ENCODE measurements at places on chromosomes 12 and 14.

- no peak for DNase-seq
These were observed 141.0 kb downstream of the MSRB3 start for GRCh38 chr12:65419284-65420072.

DNA sequence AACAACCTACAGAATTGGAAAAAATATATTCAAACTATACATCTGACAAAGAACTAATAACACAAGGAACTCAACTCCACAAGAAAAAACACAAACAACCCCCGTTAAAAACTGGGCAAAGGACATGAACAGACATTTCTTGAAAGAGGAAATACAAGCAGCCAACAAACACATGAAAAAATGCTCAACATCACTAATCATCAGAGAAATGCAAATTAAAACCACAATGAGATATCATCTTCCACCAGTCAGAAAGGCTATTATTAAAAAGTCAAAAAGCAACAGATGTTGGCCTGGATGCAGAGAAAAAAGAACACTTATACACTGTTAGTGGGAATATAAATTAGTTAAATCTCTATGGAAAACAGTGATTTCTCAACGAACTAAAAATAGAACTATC lies 82.6 kb upstream of the CCDC91 start:
- DNase-seq, result no peak

- DNase-seq, result no peak
These were observed 306.6 kb downstream of the SLC6A15 start for GRCh38 chr12:84605983-84606382.

GRCh38 chr14:92895352-92895878 lies 27.5 kb upstream of the CHGA start:
- DNase-seq, result no peak

DNA sequence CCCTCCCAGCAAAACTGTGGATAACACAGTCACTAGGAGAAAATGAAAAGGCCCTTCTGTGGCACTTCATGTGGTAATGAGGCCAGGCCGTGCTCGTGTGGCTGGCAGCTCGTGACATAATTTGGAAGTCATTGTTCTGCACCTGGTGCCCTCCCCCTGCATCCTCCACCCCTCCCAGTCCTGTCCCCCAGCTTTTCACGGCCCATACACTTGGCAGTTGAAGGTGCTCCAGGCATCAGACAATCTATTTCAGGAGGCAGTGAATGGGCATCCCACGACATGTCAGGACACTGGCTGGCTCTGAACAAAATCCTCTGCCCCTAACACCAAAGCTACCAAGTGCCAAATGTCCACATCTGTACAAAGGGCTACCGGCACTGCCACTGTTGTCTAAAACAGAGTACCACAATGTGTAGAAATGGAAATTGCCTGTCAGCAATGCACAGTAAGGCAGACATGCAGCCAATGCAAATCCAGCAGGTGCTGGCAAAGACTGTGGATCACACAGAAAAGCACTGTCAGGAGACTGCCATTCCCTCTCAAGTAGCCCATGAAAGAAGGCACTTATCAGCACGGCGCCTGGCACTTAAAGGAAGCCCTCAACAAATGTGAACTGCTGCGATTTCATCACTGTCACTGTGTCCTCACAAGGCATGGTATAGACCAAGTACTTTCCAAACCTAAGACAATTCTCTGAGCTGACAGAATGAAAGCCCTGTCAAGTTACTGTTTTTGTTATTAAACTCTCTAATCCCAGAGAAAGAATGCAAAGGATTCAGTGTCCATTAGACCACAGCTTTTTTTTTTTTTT lies 39.1 kb downstream of the CORO1C start:
- DNase-seq, result no peak

DNA sequence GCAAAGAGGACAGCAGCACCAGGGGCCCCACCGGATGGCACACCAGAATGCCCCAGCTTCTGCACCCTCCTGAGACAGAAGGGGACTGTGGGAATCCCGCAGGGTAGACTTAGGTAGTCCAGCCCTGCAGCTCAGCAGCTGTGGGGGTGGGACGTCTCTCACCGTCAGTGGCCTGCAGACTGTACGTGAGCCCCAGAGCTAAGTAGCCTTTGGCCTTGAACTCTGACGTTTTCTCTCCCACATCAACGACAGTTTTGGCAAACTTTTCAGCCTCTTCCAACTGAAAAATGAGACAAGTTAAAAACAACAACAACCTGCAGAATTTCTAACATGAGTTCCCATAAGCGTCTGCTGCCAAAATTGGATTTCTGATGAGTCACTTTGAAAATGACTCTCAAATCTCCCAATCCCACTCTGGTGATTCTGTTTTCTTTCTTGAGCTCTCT lies 161.4 kb downstream of the TTC7B start:
- DNase-seq, result no peak

GRCh38 chr14:75084513-75084912 lies 15.1 kb downstream of the ZC2HC1C start:
- DNase-seq, result no peak

GRCh38 chr12:40586823-40587222 lies 105.4 kb upstream of the CNTN1 start:
- DNase-seq, result no peak

DNA sequence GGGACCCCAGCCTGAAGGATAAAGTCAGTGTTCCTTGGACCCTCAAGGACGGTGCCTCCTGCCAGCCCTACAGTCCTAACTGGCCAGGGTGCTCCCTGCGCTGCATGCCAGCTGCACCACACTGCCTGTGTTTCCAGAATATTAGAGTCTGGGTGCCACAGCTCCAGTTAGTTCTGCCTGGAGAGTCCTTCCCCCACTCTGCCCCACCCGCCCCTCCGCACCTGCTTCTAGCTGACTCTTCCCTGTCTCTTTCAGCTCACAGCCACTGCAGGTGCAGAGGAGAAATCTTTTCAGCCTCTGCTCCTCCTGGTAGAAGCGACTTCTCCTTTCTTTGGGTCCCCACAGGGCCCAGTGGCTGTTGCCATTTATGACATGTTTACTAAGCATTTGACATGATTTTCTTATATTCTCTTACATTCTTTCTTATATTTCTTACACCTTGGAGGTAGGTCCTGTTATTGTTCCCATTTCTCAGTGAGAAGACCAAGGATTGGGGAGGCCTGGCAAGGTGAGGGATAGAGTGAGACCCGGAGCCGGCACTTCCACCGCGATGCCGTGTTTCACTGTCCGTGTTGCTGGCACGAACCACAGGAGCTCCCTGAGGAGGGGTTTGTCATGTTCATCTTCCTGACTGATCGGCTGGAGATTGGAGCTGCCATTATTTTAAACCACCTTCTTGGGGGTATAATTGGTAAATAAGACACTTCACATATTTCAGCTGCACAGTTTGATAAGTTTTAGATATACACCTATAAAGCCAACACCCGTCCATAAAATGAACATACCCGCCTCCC lies 29.4 kb downstream of the SYNE3 start:
- DNase-seq, result no peak

- DNase-seq, result no peak
These were observed 86.1 kb downstream of the CACNA1C start for GRCh38 chr12:2138871-2139308.

DNA sequence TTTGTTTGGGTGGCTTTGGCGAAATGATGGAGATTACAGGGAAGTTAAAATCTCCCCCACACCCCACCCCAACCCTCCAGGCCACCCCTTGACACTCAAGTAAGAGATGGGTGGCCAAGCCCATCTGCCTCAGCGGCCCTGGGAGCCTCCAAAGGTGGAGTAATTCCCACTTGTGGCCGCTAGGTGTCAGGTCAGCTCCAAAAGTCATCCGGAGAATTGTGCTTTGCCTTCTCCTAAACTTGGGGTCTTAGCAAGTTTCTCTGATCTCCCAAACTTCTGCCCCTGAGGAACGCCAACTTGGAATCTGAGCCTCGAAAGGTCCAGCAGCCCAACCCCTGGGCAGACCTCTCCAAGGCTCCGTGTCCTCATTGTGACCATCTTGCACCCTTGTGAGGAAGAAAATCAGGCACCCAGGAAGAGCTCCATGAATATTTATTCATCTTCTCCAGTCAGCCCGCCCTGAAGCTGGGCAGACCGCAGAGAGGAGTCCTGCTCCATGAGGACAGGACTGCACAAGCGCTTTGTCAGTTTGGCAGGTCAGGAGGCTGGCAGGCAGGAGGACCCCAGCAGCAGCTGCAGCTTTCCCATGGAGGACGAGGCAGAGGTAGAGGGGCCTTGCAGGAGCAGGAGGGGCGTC lies 46.7 kb downstream of the LRRC74A start:
- peak; percentile 63 for DNase-seq

DNA sequence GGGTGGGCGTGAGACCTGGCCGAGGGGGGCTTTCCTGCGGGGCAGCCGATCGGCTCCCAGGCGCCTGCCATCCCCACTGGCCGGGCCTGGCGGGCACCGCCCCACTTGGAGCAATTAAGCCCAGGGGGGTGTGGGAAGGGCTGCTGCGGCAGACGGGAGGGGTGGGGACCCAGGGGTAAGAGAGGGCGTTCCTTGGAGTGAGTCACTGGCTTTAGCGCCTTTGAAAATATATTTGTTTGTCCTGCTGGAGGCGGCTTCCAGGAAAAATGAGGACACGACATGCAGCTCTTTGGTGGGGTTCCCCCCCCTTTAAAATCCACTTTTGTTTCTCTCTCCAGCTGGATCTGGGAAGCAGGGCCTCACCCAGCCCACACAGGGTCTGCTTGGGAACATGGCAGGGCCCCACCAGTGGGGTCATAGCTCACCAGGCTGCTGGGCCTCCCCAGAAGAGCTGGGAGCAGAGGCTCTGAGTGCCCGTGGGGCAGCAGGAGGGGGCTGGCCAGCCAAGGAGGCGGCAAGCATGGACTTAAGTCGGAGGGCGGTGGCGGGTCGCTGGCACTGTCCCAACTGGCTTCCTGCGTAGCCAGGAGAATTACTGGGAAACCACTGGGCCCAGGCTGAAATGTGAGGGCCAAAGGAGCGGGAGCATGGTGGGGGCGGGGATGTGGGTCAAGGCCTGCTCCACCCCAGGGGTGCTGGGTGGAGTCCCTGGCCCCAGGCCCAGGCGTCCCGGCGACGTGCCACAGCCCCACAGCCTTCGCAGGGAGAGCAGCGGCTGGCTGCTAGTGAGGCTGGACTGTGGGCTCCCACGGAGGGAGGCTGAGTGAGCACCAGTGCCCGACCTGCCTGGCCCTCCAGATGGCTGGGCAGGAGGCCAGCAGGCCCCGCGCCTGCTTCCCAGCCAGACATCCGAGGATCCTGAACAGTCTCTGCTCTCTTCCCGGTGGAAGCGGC lies 128.0 kb downstream of the RFLNA start:
- no peak for DNase-seq

DNA sequence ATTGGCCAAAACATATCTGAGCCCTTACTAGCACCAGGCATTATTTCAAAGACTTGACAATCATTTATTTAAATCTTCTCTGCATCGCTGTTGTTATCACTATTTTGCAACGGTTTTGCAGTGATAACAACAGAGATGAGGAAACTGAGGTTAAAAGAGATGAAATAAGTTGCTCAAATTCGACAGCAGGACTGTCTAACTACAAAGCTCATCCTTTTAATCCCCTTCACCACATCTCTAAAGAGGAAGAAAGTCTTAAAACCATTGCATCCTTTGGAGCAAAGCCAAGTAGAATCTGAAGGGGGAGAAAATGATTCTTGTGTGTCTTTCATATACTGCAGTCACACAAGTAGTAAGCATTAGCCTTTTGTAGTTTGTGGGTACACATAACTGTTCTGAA lies 14.8 kb upstream of the ETNK1 start:
- no peak for DNase-seq

DNA sequence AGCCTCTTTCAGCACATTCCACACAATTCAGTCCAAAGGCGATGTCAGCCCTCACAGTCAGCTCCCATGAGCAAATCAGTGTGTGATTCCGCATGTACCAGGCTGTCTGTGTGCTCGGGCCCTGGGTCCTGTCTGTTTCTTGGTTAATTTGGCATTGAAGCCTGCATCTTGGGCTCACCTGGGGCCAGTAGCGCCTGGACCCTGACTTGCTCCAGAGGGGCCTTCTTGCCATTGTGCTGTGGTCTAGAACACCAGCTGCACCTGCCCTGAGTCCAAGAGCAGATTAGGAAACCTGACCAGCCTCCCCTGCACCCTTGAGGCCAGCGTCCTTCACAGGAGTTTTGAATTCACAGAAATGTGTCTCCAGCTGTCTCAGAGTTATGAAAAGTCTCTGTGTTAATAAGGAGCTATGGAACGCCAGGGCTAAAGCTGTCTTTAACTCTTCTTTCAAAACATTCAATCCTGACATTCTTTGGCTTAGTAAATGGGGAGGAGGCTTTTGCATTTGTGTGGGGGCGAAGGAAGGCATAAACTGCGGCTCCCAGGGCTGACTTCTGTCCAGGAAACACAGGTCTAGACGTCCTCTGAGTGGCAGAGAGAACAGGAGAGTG lies 102.2 kb downstream of the ARF6 start:
- no peak for DNase-seq

GRCh38 chr14:76546426-76547221 lies 170.7 kb downstream of the ESRRB start:
- DNase-seq, result peak; percentile 26

DNA sequence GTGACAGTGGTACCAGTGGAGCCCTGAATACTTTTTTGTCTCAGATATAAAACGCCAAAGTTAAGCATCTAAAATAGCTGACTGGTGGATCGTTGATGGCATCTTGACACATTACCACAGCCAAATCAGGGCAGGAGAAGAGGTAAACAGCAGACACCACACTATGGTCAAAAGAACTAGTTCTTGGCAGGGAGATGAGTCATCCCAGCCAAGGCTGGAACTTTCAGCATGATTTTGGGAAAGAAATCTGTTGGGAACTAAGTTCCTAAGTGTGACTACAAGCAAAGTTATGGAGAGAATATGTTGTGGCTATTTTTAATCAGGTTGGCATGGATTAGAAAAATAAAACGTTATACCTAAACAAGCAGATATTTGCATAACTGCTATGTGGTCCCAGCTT lies 36.9 kb downstream of the LGR5 start:
- no peak for DNase-seq

GRCh38 chr12:58487678-58488161 lies 432.6 kb downstream of the LRIG3 start:
- no peak for DNase-seq

DNA sequence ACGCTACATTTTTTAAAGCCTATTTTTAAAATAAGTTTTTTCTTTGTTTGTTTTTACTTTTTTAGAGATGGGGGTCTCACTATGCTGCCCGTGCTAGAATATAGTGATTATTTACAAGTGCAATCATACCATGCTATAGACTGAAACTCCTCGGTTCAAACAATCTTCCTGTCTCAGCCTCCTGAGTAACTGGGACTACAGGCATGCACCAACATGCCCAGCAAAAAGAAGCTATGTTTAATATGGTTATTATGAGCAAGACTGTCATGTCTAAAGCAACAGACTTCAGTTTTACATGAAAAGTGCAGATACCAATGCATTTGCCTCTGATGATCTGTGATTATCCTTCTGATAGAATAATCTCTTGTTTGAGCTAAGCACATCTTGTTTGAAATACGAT lies 45.6 kb upstream of the SGPP1 start:
- DNase-seq, result no peak

Data from activated CD4-positive, alpha-beta T cell treated with anti-CD3 and anti-CD28 coated beads, Interleukin-2, amount 50 U/mL, for 16 hours (primary cell).